Ascending aorta (tissue), 2 donors: ENCODE measurements at places on chromosomes 13 and 19.

- no peak for DNase-seq
These were observed 100.3 kb downstream of the ITGBL1 start for GRCh38 chr13:101552786-101553185.

- no peak for DNase-seq
These were observed 20.7 kb downstream of the IGFL1 start for GRCh38 chr19:46250076-46250735.

DNA sequence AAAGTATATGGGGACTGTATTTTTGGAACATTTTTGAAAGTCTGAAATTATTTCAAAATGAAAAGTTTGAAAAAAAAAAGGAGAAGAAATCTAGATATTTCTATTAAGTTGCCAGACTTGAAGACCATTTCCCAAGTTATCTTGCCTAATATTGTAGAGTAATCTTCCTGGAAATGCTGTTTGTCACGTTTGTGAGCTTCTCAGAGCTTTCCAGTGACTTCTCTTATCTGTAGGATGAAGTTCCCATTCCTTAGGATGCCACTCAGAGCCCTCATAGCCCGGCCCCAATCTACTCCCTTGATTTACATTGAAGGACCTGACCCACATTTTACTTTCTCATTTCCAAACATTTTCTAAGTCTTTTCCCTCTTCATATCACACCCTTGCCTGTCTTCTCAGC is 23.6 kb downstream of the CEACAM8 start:
- DNase-seq = no peak

DNA sequence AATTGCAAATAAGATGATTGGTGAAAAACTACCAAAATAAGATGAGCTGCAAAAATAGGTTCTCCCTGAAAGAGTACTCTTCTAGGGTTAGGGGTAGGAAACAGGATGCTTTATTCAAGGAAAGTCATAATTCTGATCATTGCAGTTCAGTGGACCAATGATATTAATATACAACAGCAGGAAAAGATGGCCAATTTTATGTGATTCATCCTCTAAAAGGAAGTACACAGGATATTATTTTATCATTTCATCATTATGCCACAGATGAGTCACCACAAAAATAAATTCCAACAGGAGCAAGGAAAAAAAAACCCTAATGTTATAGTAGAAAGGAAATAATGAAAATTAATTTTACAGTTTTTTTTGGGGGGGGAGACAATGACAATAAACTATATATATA is 205.0 kb downstream of the NALCN start:
- no peak for DNase-seq

DNA sequence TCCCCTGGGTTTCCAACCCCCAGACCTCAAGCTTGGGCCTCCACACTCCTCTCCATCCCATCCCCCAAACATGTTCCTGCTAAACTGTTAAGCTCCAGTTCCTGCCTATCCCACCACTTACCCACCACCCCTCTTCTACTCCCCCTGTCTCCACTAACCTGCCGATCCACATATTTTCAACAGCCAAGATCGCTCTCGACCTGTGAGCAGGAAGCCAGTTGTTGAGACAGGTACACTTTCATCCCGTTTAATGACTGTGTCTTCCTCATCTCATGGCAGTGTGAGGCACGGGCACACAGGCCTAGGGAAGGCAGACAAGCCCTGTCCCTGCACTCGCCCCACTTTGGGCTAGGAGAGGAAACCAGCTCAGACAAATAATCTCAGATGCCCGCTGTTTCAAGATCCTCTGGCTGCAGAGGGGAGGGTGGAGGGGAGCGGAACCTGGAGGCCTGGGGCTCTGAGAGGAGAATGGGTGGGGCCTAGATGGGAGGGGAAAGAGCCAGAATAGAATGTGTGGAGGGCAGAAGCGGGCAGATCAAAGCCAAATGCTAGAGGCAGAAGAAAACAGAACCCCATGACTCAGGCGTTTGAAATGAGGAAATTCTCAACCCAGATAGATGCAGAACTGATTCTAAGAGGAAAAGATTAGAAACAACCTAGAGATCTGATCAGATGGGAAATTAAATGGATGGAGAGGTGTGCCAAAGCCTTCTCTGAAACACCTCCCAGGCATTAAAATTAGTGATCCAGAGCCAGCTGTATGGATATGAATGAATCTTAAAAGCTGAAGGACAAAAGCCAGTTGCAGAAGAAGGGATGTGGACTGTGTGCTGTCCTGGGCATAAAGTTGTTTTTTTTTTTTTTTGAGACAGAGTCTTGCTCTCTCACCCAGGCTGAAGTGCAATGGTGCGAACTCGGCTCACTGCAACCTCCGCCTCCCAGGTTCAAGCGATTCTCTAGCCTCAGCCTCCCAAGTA is 16.9 kb upstream of the CYP2S1 start:
- DNase-seq = no peak

DNA sequence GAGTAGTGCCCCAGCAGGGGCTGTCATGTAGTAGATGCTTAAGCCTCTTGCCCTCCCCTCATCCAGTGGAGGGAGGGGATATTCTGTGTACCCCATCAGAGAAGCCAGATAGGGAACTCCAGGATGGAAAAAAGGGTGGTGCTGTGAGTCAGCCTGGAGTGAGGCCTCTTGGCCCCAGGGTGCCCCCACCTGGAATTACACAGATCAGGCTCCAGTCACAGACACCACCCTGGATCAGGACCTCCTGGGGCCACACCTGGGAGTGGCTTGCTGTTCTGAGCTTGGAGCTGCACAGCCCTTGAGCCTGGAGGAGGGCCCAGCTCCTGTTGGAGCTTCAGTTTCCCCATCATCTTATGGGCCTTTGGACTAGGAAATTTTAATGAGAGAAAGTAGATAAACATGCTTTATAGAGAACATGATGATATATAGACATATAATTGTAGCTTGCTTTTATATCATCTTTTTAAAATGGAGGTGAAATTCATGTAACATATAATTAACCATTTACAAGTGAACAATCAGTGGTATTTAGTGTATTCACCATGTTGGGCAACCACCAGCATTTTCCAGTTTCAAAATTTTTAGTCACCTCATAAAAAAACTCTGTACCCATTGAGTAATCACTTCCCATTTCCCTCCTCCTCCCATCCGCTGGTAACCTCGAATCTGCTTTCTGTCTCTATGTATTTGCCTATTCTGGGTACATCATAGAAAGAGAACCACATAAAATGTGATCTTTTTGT is 24.6 kb downstream of the CYP4F22 start:
- DNase-seq = no peak

DNA sequence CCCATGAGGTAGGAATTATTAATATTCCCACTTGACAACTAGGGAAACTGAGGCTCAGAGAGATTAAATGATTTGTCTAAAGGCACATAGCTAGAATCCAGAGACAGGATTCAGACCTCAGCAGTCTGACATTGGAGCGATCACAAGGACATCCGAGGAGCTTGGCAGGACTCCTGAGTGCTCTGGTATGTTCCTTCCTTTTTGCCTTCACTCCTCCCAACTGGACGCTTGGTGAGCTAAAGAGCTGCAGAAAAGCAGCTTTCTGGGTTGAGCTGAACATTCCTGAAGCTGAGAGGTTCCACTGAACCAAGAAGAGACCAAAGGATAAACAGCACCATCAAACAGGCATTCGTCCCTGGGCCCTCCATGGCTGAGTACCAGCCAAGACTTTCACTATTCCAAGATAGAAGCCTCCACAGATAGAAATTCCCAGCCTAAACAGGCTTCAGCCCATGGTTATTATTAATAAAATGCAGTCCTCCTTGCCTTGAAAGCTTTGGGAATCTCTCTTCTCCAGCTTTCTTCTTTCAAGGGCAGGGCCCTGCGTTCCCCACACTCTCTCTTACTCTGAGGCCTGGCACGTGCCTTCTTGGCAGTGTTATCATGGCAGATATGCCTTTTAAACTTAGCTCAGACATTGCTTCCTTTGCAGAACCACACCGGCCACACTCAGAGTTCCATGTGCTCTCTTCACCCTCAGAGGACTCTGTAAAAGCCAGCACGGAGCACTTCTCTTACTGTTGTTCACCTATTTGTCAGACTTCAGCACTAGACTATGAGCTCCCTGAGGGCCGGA is 97.1 kb downstream of the CYSLTR2 start:
- no peak for DNase-seq

GRCh38 chr13:28819046-28819730 is 951 bp upstream of the MTUS2 start:
- no peak for DNase-seq

- DNase-seq = no peak
These were observed 5.7 kb downstream of the TLE5 start for GRCh38 chr19:3056417-3057088.

DNA sequence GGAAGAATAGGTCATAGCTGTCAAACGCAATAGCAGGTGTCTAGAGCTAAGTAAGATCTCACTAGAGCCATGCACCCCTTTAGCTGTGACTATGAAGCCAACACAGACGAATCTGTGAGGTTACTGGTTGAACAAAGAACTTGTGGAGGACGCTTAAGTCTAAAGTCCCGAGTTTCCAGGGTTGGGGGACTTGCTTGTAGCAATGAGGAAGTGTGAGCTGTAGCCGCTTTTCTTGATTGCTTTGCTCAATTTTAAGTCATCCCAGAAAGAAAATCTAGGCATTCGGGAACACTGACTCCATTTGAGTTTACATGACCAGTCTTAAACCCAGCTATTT is 1.6 kb downstream of the GPC5 start:
- no peak for DNase-seq

GRCh38 chr19:33288666-33289065 is 13.7 kb downstream of the CEBPA start:
- no peak for DNase-seq

GRCh38 chr19:33640773-33641172 is 19.0 kb downstream of the CHST8 start:
- DNase-seq = no peak

GRCh38 chr19:13060233-13060963 is 42.3 kb downstream of the LYL1 start:
- DNase-seq = no peak

DNA sequence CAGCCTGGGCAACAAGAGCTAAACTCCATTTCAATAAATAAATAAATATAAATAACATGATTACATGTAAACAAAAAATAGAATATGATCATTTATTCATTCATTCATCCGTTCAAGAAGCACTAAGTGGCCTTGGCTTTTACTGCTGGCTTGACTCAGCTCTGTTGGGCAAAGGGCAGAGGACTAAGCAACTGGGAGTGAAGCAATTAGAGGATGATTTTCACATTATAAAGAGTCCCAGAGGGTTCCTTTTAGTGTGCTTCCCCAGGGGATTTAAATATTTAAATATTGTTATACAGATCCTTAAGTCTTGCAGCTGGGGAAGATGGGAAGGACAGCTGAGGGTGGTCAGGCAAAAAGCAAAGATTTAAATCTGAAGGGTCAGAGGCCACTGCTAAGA is 34.9 kb upstream of the FLT1 start:
- no peak for DNase-seq

GRCh38 chr19:19514215-19514657 is 1.1 kb downstream of the TSSK6 start:
- DNase-seq = peak; percentile 81
